ENCODE measurements at places on chromosomes 3 and 15. TPM values are rescaled to one million over a fixed set of nuclear protein-coding genes. Genes with fewer than 3 reads are reported as not detected.
A peak's percentile ranks its signal among the peaks of the same experiment; 100 is the strongest.

The ARPP21 gene
- total RNA-seq: not detected

DNA sequence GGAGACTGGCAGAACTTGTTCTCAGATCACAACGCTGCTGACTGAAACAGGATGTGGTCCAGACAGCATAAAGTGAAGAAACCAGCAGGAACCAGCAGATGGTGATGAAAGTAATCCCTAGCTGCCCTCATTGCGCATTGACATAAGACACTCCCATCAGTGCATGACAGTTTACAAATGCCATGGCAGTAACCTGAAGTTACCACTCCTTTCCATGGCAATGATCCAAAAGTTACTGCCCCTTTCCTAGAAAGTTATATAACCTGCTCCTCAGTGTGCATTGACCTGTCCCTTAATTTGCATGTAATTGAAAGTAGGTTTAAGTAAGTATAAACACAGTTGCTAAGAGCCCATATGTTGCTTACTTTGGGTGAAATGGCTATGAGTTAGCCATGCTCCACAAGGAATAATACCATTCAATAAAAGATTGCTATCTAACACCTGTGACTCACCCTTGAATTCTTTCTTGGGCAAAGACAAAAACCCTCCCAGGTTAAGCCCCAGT, 149.1 kb upstream of the CD96 start:
- DNase-seq: no peak
- no peak overlapping the region for H3K4me3 ChIP-seq
- no peaks in the 10 kb centered on the region for H3K4me1 ChIP-seq
- no peaks in the 10 kb centered on the region for H3K27me3 ChIP-seq

DNA sequence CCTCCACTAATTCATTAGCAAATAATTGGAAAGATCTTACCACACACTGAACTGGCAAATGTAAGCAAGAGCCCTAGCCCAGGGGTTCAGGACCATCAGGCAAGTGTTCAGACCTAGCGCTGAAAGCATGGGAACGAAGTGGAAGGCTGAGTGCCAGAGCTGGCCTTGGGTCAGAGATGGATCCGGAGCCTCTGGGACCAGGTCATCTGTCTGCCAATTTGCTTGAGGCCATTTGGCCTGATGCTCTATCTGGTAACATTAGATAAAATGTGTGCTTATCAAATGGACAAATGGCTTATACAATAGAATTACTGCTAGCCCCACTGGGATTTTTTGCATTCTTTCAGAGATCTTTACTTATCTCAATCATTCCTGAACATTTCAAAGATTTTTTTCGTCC, 1.4 kb upstream of the TMC3 start:
- H3K27me3 ChIP-seq: no peaks in the 10 kb centered on the region
- DNase-seq: no peak
- H3K4me3 ChIP-seq: no peak overlapping the region
- H3K36me3 ChIP-seq: no peaks in the 10 kb centered on the region
- H3K4me1 ChIP-seq: peaks cover 12% of the 10 kb centered on the region
- H3K27ac ChIP-seq: no peak overlapping the region

DNA sequence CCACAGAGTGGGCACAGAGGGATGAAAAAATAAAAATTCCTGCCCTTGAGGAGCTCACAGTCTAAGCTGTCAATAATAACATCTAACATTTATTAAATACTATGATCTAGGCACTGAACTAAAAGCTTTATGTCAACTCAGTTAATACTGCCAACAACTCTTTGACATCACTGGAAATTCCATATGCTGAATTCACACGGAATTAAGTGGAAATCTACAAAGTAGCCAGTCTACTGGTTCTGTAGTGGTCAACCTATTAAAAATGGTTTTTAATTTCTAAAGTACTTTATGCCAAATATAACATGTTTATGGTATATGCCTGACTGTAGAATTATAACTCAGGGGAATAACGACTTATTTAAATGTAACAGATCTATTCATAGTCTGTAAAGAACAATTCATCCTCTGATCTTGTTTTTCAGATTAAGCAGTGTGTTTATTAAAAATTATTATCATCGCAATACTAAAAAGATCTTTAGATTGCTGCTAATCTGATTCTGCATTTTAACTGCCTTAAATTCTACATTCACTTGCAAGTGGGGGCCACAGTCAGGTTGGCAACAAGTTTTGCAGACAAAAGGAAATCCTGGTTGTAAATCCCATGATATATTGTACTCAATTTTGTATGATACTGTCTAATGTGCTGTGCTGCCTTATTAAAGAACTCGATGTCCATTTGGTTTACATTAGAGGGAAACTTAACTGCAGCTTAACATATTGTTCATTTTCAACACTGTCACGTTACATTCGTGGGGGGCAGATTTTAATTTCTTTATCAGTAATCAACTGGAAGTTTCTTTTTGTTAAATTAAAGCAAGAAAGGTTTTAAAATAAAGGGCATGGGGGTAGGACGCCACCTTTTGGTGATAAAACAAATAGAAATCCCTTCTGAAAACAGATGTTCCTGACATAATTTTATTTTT, 2.6 kb upstream of the FOXP1 start:
- no peak overlapping the region for H3K27ac ChIP-seq
- H3K36me3 ChIP-seq: no peaks in the 10 kb centered on the region
- no peak overlapping the region for H3K4me3 ChIP-seq

The MME gene
- 18.4 TPM for total RNA-seq

GRCh38 chr3:159732172-159733111, 256.2 kb upstream of the IL12A start:
- no peaks in the 10 kb centered on the region for H3K36me3 ChIP-seq
- H3K27ac ChIP-seq: no peak overlapping the region
- no peak overlapping the region for H3K4me3 ChIP-seq
- DNase-seq: no peak
- H3K4me1 ChIP-seq: no peaks in the 10 kb centered on the region

- H3K4me1 ChIP-seq: peaks cover 22% of the 10 kb centered on the region
- no peak for DNase-seq
- H3K27ac ChIP-seq: no peak overlapping the region
- H3K27me3 ChIP-seq: no peaks in the 10 kb centered on the region
- no peak overlapping the region for H3K4me3 ChIP-seq
Measured at GRCh38 chr15:40287968-40288367, 5.1 kb upstream of the ANKRD63 start.

DNA sequence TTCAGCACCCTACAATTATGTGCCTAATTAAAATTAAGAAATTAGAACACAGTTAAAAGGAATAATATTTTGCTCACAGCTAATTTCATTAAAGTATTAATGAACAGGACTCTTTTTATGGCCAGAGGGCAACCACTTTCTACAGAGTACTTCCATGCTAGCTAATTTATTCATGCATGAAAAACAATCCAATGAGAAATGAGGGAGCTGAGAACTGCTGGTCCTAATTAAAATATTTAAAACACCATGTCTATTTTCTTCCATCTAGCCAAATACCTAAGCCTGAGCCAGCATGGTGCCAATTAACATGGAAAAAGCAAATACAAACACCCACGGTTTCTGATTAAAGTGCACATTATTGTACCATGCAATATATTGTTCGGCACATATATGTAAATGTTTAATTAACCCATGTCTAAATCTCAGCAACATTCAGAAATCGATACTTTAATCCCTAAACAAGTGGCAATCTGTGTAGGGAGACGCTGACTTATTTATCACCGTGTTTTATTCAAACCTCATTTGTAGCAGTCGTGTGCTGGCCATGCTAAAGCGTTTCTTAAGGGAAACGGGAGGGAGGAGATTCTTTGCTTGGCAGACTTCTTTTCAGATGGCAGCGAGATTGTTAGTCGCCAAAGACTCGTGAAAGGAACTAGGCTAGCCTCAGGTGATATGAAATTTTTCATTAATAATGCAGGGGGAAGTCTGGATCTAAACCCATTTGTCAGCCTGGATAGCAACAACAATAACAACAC, 193.5 kb downstream of the ANXA2 start:
- H3K4me3 ChIP-seq: no peak overlapping the region
- no peak overlapping the region for H3K27ac ChIP-seq
- H3K27me3 ChIP-seq: no peaks in the 10 kb centered on the region
- DNase-seq: no peak

DNA sequence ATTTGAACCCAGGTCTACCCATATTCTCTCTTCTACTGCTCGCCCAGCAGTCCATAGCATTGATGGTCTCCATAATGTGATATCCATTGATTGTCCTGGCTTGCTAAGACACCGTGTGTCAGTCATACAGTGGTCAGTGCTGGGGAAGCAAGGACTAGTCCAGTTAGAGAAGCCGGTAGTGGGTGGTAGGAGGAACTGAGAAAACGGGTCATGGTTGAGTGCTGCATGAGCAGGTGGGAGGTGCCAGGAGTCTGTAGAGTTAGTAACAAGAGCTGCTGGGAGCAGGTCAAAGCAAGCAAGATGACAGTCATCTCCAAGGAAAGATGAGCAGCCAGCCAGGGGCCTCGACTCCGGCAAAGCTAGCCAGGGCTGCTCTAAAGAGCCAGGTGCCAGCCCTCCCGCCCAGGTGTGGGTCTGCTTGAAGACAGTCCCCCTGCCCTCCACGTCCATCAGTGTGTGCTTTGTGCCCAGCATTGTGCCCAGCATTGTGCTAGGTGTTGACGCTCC, 29.5 kb upstream of the USP3 start:
- no peak for DNase-seq
- H3K36me3 ChIP-seq: no peaks in the 10 kb centered on the region
- no peak overlapping the region for H3K27ac ChIP-seq
- no peak overlapping the region for H3K4me3 ChIP-seq
- peaks cover 17% of the 10 kb centered on the region for H3K4me1 ChIP-seq

DNA sequence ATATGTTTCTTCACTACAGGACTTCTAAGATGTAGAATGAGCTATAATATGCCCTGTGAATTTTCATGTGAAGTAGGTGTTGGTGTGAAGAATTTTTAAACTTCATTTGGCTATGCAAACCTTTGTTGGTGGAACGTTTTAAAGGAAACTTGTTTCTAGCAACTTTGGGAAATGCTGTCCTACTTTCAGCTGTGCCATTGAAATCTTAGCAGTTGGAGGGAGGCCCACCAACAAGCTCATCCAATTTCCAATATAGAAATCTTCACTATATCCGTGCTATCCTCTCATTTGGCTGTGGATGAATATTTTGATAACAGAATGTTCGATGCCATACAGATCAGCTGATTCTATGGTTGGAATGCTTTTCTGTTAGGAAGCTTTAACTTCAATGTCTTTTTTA, 51.3 kb downstream of the GRM7 start:
- H3K27ac ChIP-seq: no peak overlapping the region
- H3K27me3 ChIP-seq: no peaks in the 10 kb centered on the region
- H3K4me3 ChIP-seq: no peak overlapping the region

The EPB42 gene
- not detected for total RNA-seq

The MRAS gene
- total RNA-seq: 26.8 TPM

The COL7A1 gene
- 148 TPM for total RNA-seq

GRCh38 chr3:177193688-177194268, 3.5 kb downstream of the TBL1XR1 start:
- peak overlapping the region; percentile 92 for H3K27ac ChIP-seq
- H3K4me1 ChIP-seq: peaks cover 50% of the 10 kb centered on the region
- no peaks in the 10 kb centered on the region for H3K36me3 ChIP-seq

DNA sequence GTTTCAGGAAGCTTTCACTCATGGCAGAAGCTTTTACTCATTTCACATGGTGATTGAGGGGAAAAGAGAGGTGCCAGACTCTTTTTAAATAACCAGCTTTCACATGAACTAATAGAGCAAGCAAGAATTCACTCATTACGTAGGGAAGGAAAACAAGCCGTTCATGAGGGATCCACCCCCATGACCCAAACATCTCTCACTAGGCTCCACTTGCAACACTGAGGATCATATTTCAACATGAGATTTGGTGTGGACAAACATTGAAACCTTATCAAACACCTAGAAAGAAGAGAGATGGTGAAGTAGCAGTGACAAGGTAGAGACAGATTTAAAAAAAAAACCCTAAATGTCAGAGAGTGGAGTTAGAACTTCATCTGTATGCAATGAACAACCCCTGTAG, 408.6 kb upstream of the PDZRN3 start:
- H3K27ac ChIP-seq: no peak overlapping the region
- no peak overlapping the region for H3K4me3 ChIP-seq
- H3K4me1 ChIP-seq: no peaks in the 10 kb centered on the region

- peaks cover 6% of the 10 kb centered on the region for H3K4me1 ChIP-seq
- peaks cover 2% of the 10 kb centered on the region for H3K36me3 ChIP-seq
- no peaks in the 10 kb centered on the region for H3K27me3 ChIP-seq
- no peak overlapping the region for H3K27ac ChIP-seq
Measured at GRCh38 chr3:16257309-16257708, 7.4 kb downstream of the DPH3 start.

DNA sequence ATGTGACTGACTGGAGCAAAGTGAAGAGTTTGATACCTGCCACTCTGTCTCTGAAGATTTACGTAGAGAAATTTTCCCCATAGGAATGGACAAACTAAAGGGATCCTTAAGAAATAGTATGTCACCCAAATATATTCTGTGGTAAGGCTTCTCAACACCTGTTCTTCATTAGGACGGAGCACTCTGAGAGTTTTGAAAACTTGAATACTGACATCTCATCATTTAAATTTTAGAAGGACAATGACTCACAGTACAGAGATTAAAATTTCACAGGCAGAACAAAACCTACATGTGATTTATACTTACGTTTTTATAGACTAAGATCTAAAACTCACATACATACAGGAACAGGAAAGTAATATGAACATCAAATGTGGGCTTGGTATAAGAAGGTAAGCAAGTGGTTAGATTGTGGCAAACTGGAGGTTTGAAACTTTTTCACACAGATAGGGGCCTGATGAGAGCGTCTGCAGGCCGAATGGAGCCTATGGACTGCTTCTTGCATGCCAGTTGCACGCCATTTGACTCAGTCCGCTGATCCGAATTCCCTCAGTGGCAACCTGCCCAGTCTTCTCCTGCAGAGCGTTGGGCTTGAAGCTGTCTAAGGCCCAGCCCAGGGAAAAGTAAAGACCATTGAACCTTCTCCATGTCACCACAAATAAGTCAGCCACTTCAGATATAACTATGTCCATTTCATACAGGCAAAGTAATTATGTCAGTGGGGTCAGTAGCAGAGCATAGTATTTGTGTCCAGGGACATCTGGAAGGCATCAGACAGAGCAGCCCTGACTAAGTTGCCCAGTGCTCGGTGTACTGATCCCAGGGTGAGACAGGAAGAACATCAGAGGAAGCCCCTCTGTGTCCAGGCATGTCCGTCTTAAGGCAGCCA, 45.7 kb downstream of the ZBTB38 start:
- DNase-seq: no peak
- H3K27ac ChIP-seq: peak overlapping the region; percentile 98
- peaks cover 83% of the 10 kb centered on the region for H3K4me1 ChIP-seq
- H3K4me3 ChIP-seq: no peak overlapping the region

DNA sequence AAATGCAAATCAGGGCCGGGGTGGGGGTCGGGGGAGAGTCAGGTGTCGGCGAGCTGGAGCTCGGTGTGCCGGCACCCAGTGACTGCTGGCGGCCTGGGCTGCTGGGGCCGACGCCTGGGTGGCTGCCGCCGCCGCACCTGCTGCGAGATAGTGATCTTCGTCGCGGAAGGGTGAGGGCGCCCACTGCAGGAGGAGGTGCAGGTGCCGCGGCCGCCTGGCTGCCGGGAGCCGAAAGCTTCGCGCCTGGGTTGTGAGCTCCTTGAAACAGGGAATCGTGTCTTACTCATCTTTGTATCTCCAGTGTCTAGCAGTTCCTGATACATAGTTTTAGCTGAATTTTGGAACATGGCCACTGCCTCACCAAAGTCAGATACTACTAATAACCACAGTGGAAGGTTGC, 64.0 kb upstream of the CPOX start:
- no peaks in the 10 kb centered on the region for H3K36me3 ChIP-seq
- H3K4me3 ChIP-seq: no peak overlapping the region
- H3K27me3 ChIP-seq: no peaks in the 10 kb centered on the region
- no peak for DNase-seq
- no peak overlapping the region for H3K27ac ChIP-seq

- H3K4me3 ChIP-seq: no peak overlapping the region
- H3K4me1 ChIP-seq: no peaks in the 10 kb centered on the region
- no peaks in the 10 kb centered on the region for H3K27me3 ChIP-seq
- H3K36me3 ChIP-seq: no peaks in the 10 kb centered on the region
Measured at GRCh38 chr3:189641776-189642175, 10.6 kb downstream of the TP63 start.

The FEZF2 gene
- not detected for total RNA-seq
